ENCODE measurements at places on chromosomes 13 and 19. TPM values are rescaled to one million over a fixed set of nuclear protein-coding genes. Genes with fewer than 3 reads are reported as not detected.

The ZNF587 gene
- total RNA-seq, result 46.1 TPM

The LILRB2 gene
- not detected for total RNA-seq

The ZFP14 gene
- total RNA-seq, result 2.0 TPM

The KLHL1 gene
- not detected for total RNA-seq

The GARIN5B gene
- not detected for total RNA-seq

The HIPK4 gene
- total RNA-seq, result 0.10 TPM

The ZNF836 gene
- 6.8 TPM for total RNA-seq

The SHANK1 gene
- 0.98 TPM for total RNA-seq

The ZNF582 gene
- 2.2 TPM for total RNA-seq

The LGALS13 gene
- not detected for total RNA-seq

The GPR12 gene
- not detected for total RNA-seq

The TRIM13 gene
- total RNA-seq, result 38.7 TPM

The SIGLEC5 gene
- not detected for total RNA-seq

The PCDH17 gene
- 1.4 TPM for total RNA-seq

The SCEL gene
- not detected for total RNA-seq

The CIRBP gene
- total RNA-seq, result 308 TPM

The C1QTNF9B gene
- not detected for total RNA-seq

The SELENOV gene
- not detected for total RNA-seq

The ZNF541 gene
- total RNA-seq, result 0.19 TPM

The SIGLEC9 gene
- not detected for total RNA-seq

The FAM216B gene
- not detected for total RNA-seq

The KATNAL1 gene
- total RNA-seq, result 17.0 TPM

The EDDM13 gene
- 0.33 TPM for total RNA-seq

The KISS1R gene
- total RNA-seq, result not detected

The TSPAN16 gene
- total RNA-seq, result not detected

The PODNL1 gene
- total RNA-seq, result under 0.01 TPM

The PSG7 gene
- total RNA-seq, result not detected

The RHPN2 gene
- 2.0 TPM for total RNA-seq

The NLRP11 gene
- under 0.01 TPM for total RNA-seq

The DCUN1D2 gene
- 8.4 TPM for total RNA-seq

The HOMER3 gene
- 163 TPM for total RNA-seq

The OR7D2 gene
- total RNA-seq, result not detected

The CCDC169 gene
- total RNA-seq, result 4.5 TPM

The GJB6 gene
- not detected for total RNA-seq

The ITGBL1 gene
- total RNA-seq, result 7.0 TPM

The SPRY2 gene
- 25.5 TPM for total RNA-seq

The SPIB gene
- total RNA-seq, result not detected

The R3HDM4 gene
- total RNA-seq, result 47.7 TPM

The AZU1 gene
- not detected for total RNA-seq

The ANKRD24 gene
- total RNA-seq, result 0.10 TPM

The GFY gene
- not detected for total RNA-seq

The BST2 gene
- 0.19 TPM for total RNA-seq

The EID2B gene
- 4.6 TPM for total RNA-seq

The S1PR2 gene
- total RNA-seq, result 1.6 TPM

The IL11 gene
- not detected for total RNA-seq

The ADGRE3 gene
- total RNA-seq, result not detected

The CEACAM16 gene
- not detected for total RNA-seq

Data from vein endothelial cell (primary cell).